ENCODE measurements at places on chromosomes 11 and 22.

GRCh38 chr11:124670732-124671131 lies 2.8 kb downstream of the SIAE start:
- DNase-seq = no peak

DNA sequence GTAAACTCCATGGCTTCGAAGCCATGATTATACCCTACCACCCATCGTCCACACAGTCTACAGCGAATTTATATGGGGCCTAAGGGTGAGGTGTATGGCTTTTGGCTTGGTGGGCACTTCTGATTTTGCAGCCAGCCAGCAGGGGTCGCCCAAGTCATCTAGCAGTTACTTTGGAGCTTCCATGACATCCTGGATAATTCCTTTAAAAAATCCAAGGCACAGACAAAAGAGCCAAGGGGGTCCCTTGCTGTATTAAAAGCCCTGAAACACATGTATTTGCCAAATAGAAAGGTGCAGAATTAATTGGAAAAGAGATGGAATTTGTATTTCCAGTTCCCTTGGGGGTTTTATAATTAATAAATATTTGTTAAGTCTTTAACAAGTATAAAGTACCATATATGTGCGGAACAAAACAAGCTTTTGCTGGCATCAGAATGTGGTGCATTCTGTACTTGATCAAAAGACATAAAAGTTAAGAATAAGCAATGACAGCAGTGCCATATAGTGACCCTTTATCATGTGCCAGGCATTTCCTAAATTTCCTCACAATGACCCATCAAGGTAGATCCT lies 132.8 kb upstream of the PITPNB start:
- peak; percentile 33 for DNase-seq

DNA sequence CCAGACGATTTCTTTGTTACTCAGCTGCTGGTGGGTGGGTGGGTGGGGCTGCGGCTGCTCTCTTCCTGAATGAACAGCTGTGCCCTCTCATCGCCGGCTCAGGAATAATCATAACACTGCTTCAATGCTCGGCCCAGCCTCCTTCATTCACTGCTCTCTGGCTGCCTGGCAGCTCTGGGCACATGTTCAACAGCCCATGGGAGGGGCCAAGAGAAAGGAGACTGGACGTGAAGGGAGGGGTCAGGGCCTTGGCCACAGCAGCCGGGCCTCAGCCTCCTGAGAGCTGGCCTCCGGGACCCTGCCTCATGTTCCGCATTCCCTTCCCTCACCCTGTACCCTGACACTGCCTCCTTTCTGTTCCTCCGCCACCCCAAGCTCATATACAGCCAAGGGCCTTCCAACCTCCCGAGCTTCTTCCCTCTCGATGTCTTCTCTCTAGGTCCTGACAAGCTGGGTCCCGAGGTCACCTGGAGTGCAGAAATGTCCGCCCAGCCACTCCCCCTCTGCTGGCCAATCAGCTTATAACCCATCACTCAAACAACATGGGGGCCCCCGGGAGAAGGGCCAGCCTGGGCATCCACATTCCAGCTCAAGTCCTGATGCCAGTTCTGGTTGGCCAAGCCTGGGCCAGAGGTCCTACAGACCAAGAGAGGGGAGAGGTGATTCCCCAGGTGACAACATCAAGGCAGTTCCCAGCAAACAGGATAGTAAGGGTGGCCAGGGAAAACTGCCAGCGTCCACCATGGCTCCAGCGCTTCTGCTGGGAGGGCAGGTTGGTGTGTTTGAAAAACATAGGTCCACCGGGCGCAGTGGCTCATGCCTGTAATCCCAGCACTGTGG lies 3.2 kb upstream of the CSDC2 start:
- no peak for DNase-seq

DNA sequence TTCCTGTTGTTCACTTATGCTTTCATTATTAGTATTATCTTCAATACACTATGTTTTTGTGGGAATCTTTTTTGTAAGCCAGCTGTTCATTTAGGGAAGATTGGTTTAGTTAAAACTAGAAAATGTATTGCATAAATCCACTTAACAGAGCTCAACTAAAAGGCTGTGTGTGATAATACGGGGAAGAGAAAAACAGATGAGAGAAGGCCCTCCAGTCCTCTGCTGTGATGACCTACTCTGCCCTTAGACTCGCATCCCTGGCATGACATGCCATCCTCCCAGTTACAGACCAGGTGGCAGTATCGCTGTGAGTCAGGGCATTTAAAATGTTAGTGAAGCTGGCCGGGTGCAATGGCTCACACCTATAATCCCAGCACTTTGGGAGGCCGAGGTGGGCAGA lies 173.4 kb upstream of the TTC12 start:
- DNase-seq = no peak

GRCh38 chr22:32378707-32379272 lies 21.1 kb downstream of the RFPL3 start:
- peak; percentile 43 for DNase-seq

DNA sequence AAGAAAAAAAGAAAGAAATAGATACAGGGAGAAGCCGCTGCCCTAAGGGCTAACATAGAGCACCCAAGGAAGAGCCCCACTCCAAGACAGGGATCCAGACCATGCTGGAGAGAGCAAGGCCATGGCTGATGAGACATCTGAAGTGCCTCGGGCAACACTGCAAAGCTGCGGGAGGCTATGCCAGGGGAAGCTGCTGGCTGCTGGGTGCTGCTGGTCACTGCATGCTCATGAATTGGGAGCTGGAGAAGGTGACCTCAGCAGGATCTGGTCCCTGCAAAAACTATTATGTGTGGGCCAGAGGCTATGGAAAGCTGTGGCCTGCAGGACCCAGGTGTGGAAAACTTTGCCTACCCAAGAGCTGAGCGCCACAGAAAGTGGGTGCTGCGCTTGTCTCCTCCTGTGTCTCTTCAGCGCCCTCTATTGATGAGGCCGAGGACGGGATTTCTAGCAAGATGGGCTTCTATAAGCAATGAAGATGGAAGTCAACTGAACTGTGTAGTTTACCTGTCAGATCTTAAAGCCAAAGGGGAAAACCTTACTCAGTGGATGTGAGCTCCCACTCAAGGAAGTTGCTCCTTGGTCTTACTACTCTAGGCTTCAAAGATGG lies 17.3 kb upstream of the SLC29A2 start:
- peak; percentile 78 for DNase-seq

GRCh38 chr11:129226207-129226798 lies 34.2 kb upstream of the ARHGAP32 start:
- DNase-seq = no peak
